ENCODE measurements at places on chromosomes 1 and 21.

DNA sequence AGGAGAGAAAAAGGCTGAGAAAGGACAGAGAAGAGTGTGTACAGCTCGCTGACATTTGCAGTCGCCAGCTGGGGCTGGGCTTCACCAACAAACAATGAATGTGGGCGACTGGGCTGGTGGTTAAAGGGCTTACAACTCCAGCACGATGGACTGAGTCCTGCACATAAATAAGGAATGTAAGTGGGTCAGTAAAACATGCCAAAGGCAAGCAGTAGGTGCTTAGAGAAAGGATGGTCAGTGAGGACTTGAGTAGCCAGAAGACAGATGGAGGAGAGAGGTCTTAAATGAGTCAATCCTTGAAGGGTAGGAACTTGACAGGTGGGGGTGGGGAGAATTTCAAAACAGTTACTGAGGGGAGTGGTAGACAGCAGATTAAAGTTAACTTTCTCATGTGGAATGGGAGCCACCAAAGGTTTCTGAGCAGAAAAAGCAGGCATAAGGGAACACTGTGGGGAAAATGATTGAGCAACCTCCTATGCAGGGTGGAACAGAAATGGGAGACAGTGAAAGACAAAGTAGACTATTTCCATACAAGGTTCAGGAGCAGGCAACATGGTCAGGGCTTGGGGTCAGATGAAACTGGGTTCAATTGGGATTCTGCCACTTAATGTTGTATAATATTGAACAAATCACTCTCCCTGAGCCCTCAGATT, 37.4 kb downstream of the GADD45A start:
- DNase-seq = no peak

GRCh38 chr1:32241001-32241763, 5.8 kb upstream of the FAM167B start:
- DNase-seq = peak; percentile 30

- no peak for DNase-seq
Observed at GRCh38 chr1:13792419-13792818, 92.4 kb downstream of the PRDM2 start.

GRCh38 chr1:9197186-9198099, 37.1 kb upstream of the H6PD start:
- no peak for DNase-seq

DNA sequence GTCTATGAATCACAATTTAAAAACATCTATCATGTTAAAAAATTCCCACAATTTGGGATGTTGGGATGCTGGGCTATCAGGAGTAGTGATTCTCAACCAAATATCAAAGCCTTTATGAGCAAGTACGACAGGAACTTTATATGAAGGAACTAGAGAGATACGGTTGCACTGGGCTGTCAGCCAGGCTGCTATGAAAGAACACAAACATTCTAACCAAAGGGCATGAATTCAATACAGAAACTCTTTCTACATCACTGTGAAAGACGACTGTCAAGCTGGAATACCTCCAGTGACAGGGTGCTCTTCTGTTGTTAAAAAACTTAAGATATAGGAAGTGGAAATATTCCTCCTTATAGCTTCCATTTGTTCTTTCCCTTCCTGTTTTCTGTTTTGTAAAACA, 9.8 kb downstream of the CACNA1E start:
- no peak for DNase-seq

DNA sequence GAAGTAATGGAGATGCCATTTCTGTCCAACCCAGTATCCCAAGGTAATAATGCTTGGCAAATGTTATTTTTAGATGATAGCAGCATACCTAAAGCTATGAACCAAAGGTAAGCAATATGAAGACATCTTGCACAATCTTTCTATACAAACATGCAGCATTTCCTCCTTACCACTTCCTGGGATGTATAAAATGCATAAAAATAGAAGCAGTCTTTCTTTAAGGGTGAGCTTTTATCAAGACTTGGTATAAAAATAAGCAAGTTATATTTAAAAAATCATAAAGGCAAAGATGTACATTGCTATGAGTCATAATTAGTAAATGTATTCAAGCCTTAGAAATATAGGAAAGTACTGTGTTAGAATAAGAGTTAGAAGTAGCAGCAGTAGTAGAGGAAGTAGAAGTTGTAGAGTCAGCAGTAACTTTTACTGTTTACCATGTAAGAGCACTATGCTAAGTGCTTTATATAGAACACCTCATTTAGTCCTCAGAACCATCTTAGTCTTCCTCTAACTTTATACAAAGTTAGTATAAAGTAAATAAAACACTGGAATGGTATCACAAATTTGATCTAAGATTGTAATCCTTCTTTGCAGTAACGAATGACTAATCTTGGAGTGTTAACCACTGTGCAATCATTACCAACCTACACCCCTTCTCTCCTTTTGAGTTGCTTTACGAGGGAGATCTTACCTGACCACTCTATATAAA, 371.3 kb downstream of the VAV3 start:
- DNase-seq = no peak

GRCh38 chr1:196466166-196466565, 142.1 kb downstream of the KCNT2 start:
- DNase-seq = no peak

GRCh38 chr21:46078322-46078977, 19.5 kb upstream of the COL6A2 start:
- no peak for DNase-seq

DNA sequence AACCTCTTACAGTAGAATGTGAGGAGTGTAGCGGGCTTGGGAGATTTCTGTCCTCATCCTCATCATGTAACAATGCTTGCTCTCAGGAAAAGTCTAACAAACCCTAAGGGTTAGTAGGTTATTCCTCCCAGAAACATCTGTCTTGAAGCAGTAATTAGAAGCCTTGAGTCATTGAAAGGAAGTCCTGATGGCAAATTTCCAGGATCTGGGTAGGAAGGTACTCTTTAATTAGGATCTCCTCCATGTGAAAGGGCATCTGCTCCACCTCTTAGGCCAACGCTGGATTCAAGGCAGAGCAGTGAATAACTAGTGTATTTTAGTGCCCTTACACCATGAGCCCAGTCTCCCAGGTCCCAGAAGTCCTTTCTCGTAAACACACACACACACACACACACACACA, 106.6 kb upstream of the BARHL2 start:
- DNase-seq = no peak

GRCh38 chr1:34889705-34890104, 30.2 kb upstream of the SMIM12 start:
- DNase-seq = no peak

- no peak for DNase-seq
Observed at GRCh38 chr1:225044258-225044657, 114.8 kb downstream of the DNAH14 start.

DNA sequence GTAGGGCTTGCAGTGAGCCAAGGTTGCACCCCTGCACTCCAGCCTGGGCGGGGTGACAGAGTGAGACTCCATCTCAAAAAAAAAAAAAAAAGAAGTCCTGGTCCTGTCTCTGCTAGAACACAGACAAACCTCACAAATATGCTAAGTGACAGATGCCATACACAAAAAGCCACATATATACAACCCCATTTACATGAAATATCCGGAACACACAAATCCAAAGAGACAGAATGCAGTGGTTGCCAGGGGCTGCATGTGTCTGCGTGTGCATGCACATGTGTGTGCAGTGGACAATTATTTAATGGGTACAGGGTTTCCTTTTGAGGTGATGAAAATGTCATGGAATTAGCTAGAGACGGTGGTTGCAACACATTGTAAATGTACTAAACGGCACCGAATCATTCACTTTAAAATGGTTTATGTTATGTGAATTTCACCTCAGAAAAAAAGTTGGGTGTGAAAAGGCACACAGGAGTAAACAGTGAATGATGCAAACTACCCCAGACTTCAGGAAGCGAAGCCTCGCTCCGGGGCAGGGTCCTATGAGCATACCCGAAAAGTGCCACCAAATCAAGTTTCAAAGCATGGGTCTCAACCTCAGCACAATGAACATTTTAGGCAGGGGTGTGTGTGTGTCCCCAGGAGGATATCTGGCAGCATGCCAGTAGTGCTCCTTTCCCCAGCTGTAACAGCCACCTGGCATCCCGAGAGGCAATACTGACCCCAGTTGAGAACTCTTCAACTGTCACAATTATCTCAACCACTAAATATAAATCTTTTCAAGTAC, 48.3 kb downstream of the GNB1 start:
- no peak for DNase-seq

DNA sequence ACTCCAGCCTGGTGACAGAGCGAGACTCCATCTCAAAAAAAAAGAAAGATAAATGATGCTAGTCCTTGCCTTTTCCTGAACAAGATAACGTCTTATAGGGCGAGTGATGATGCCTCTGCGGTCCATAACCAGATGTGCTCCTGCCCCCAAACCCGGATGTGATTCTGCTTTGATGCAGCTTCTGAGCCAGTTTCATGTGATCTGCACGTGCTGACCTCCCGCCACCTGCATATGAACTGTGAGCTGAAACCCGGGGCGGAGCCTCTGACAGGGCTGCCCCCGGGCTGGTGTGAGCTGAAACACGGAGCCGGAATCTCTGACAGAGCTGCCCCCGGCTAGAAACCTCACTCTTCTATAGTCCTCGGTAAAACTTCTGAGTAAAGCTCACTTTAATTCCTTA, 1.3 kb downstream of the KRTAP12-4 start:
- DNase-seq = no peak

DNA sequence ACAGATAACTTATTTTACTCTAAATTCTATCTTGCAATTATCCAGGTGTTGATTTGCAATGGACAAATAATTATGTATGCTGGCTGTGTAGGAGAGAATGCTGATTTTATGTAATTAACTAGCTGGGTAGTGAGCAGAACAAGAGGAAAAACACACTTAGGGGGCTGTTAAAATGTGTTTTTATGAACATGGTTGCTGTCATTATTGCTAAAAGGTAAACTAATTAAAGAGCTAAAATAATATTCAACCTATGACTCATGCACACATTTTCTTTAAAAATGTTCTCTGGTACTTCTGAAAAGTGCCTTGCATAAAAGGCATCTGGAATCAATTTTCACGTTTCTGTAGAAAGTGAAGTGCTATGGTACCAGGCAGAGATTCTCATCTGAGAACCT, 192.8 kb upstream of the C8B start:
- no peak for DNase-seq

- no peak for DNase-seq
Observed at GRCh38 chr1:18211764-18212163, 104.2 kb downstream of the IGSF21 start.

GRCh38 chr1:246261639-246262038, 245.4 kb downstream of the SMYD3 start:
- no peak for DNase-seq

- DNase-seq = no peak
Observed at GRCh38 chr1:248904437-248905216, 1.4 kb upstream of the PGBD2 start.

DNA sequence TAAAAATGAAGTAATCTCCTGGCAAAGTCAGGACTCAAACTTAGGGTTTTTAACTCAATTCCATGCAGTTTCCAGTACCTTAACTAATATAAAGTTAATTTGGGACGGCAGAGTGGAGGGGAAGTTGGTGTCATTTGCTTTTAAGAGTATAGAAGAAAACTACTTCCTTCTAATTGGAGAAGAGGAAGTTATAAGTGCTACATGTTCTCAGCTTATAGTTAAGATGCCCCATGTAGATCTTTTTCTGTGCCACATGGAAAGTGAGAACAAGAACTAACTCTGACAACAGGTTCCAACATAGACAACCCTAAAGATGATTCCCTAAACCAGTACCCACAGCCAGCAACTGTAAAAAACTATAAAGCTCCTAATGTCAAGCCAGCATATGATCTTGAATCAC, 11.5 kb downstream of the RRAGC start:
- DNase-seq = no peak

GRCh38 chr1:203408486-203409481, 57.9 kb upstream of the FMOD start:
- no peak for DNase-seq

DNA sequence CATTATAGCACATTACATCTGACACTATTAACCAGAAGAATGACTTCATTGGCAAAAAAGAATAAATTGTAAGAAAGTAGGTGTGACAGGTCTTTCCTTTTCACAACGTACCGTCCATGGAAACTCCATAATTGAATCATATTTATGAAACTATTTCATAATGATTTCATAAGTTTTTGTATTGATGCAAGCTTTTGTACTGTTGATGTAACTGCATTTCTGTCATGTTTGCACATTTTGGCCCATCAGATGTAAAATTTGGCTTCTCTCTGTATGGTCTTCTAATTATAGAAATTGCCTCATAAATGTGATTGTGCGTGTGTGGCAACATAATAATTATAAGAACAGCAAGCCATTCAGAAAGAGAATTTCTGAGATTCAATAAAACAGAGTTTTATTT, 180.7 kb upstream of the ZNHIT6 start:
- DNase-seq = no peak

DNA sequence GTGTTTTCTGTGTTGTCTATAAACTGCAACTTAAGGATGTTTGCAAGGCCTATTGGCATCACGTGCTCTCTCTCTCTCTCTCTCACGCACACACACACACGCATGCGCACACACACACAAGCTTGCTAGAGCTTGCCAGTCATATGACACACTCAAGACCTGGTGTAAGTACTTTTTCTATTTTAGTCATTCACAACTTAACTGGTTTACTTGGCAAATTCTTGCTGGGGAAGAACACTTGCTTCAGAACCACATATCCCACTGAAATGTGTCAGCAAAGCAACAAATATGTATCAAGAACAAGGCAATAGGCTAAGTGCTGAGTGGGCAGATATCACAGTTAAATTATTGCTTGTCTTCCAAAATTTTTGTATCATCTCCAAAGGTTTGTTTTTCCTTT, 107.8 kb downstream of the DISC1 start:
- no peak for DNase-seq

DNA sequence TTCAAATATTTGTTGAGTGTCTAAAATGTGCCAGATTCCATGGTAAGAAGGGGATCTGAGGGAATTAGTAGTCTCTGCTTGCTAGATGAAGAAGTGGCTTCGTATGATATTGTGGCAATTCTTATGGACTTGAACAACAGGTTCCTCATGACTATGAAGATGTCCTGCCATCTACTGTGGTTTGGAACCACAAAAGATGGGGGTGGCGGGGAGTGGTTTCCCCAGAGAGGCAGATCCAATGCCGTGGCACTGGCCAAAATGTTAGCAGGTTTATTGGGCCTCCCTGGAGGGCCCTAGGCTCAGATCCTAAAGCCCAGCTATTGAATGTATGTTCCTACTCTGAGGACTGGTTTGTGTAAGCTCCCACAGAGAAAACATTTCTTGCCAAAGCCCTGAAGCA, 120.8 kb downstream of the RGS2 start:
- no peak for DNase-seq

DNA sequence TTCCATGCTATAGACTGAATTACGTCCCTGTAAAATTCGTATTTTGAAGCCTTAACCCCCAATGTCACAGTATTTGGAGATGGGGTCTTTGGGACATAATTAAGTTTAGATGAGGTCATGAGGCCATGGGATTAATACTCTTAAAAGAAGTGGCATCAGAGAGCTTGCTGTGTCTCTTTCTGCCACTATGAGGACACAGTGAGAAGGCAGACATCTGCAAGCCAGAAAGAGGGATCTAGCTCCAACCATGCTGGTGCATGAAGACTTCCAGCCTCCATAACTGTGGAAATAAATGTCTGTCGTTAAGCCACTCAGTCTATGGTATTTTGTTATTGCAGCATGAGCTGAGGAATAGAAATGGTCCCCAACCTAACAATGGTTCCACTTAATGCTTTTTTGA, 99.0 kb downstream of the LTN1 start:
- no peak for DNase-seq

GRCh38 chr1:86507935-86508582, 38.8 kb upstream of the CLCA4 start:
- no peak for DNase-seq

All from CD4-positive, alpha-beta T cell treated with Interleukin-6 at 100 ng/mL for 8 hours (primary cell).